BJ (cell line): ENCODE measurements at places on chromosomes 6 and 20.

GRCh38 chr6:166478782-166479592 is 96.2 kb upstream of the MPC1 start:
- no peak for DNase-seq

GRCh38 chr6:114055763-114056162 is 84.8 kb upstream of the HDAC2 start:
- no peak for DNase-seq

- no peak for DNase-seq
Observed at GRCh38 chr6:3117912-3118352, 579 bp upstream of the BPHL start.

DNA sequence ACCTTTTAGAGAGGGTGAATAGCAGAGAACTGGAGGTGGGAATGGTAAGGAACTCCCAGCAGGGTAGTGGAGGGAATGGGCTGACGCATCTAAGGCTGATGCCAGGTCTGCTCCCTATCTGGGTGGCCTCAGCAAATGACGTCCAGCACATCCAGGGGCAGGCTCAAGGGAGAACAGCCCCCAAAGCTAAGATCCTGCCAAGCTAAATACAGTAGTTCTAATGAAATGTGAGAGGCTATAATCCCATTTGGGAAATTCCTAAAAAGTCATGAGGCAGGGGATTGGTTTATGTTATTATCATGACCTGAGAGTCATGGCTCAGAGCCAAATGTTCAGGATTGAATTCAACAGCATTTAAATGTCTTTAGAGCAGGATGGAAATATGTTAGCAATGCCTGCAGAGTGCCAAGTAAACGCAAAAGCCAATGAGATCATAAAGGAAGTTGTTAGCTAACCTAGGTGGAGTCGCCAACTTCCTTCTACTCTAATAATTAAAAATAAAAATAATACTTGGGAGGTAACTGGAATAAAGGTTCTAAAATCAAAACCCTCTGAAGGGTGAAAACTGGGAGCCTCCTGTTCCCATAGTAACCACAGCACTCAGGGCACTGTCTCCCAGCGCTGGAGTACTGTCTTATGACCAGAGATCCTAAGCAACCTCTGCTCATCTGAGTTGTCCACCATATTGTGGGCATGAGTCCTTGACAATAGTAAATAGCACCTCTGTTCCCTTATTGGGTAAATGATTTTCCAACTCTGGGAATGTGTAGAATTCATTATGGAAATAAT is 34.8 kb downstream of the IYD start:
- DNase-seq: peak; percentile 43

GRCh38 chr20:32737371-32738223 is 5.7 kb downstream of the COMMD7 start:
- peak; percentile 60 for DNase-seq

GRCh38 chr6:82076916-82077315 is 170.6 kb downstream of the IBTK start:
- DNase-seq: no peak

GRCh38 chr6:108806171-108806570 is 42.1 kb upstream of the ARMC2 start:
- no peak for DNase-seq

DNA sequence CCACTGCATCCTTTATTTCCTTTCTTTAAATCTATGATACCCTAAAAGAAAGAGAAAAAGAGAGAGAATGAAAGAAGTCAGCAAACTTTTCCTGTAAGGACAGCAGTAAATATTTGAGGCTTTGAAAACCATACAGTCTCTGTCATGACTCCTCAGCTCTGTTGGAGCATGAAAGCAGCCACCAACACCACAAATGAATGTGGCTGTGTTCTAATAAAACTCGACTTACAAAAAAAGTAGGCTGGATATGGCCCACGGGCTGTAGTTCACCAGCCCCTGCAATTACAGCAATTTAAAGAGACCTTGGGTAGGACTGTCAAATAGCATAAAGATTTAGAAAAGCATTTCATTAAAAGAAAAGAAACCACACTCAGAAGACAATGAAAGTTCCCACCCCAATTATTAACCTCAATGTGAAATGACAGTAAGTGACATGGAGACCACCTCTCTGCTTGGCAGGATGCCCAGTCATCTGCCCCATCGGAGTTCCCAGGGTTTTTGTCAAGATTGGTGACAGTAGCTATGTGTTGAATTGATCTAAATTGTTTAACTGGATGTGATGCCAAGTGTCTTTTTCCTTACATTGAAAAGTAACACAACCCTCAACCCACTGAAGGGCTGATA is 50.9 kb downstream of the TNFRSF21 start:
- DNase-seq: no peak

- no peak for DNase-seq
Observed at GRCh38 chr20:63553933-63554290, at the start of gene FNDC11. FNDC11 (plus strand) TSS chr20:63554159; CDS start chr20:63555664, 1,505 bp downstream.

GRCh38 chr20:58424218-58424969 is 35.4 kb downstream of the VAPB start:
- DNase-seq: no peak

DNA sequence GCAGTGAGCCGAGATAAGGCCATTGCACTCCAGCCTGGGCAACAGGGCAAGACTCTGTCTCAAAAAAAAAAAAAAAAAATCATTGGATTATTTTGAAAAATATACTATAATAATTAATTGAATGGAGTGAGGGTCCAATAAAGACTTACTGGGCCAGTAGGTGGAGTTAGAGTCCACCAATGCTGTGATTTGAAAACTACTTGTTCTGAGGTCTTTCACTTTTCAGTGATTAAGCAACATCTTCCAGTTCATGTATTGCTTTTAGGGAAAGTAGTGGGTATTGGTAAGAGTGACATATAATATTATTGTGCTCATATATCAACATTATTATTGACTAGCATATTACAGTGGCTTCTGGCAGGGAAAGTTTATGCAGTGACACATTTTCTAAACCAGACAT is 530.3 kb downstream of the KHDRBS2 start:
- DNase-seq: no peak

GRCh38 chr6:159031846-159032245 is 12.9 kb downstream of the TAGAP start:
- no peak for DNase-seq

DNA sequence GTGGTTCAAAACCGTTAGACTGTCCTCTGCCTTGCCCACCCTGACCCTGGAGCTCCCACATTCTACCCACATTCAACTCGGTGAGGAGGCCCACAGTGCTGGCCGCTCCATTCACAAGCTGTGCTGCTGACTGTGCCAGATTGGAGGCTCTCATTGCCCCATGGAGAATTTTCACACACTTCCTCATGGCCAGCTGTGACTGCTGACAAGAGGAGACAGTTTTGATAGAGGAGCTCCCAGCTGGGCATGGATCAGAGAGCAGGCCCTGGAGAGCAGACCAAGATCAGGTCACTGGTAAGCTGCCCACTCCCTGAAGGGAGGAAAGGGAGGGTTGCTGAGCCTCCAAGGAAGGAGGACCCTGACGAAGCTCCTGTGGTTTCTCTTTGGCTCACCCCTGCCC is 246.1 kb upstream of the RIN2 start:
- DNase-seq: no peak

- DNase-seq: no peak
Observed at GRCh38 chr6:106117579-106117978, 31.4 kb downstream of the PRDM1 start.

- DNase-seq: no peak
Observed at GRCh38 chr20:41300383-41300782, 17.1 kb downstream of the ZHX3 start.

DNA sequence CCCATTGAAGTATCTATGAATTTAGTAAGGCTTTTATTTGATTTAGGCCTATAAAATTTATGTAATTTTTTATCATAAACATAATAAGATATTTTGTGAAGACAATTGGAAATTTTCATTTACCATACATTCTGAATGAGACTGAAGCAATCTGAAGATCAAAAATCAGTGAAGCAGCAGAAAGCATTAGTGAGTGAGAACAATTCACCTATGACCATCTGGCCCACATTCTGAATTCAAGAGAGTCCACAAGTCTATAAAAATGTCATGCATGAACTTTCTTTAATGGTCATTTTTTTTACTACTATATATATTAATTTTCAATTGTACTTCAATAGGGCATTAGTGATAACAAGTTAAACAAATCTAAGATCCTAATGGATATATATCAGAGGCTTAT is 1026.6 kb upstream of the MAP3K7 start:
- no peak for DNase-seq

DNA sequence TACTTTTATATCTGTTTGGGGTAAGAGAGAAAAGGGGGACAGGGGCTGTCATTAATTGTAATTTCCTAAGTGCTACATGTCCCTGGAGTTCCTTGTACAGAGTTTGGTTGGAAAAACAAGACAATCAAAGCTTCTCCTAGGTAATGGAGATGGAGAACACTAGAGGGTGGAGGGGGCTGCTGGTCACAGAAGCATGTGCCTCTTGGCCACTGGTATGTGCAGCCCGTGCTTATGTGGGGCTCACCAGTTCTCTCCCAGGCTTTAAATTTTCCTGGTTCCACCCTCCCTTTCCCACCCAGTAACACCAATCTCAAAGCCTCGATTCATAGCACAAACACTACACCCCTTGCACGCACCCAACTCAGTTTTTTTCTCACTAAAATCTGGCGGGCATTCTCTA is 165.6 kb downstream of the SAMD5 start:
- no peak for DNase-seq

GRCh38 chr6:166556336-166556735 is 30.1 kb downstream of the RAMACL start:
- no peak for DNase-seq
